Stimulated activated CD4-positive, alpha-beta T cell treated with anti-CD3 and anti-CD28 coated beads, Interleukin-12 subunit alpha, Interleukin-12 subunit beta, amount 100 ng/mL, for 24 hours (primary cell): ENCODE measurements at places on chromosomes 3 and 15.
A peak's percentile ranks its signal among the peaks of the same experiment; 100 is the strongest.

- no peak for DNase-seq
Measured at GRCh38 chr3:197289726-197290125, 8.7 kb downstream of the DLG1 start.

DNA sequence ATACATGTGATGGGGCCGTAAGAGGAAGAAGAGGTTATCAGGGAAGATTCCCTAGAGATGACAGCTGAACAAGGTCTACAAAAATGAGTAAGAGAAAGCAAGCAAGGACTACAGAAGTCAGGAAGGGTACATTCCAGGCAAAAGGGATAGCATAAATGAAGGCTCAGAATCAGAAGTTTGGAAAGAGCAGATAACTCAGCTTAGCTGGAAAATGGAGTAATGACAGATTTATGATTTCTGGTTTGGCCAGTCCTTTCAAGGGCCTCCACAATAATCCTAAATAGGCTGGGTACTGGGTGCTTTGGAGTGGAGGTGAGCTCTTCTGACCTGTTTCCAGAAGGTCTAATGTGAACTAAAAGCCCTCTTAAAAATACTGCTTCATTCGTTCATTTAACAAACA, 110.7 kb downstream of the MYO5A start:
- no peak for DNase-seq

DNA sequence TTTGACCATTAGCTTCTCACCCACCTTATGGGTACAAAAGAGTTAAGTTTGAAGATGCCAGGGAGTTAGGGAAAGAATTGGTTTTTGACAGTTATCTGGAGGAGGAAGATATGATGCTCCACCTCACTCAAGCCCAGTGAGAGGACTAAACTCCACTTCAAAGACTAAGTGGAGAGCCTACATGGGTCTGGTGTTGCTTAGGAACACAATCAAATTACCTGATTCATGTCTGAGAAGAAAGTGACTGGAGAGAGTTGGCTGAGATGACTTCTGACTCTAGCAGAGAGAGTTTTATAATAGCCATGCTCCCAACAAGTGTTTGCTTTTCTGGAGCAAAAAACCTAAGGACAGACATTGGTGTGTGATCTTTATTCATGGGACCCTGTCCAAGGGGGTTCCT, 43.3 kb downstream of the SUCNR1 start:
- DNase-seq: no peak

GRCh38 chr3:60461267-60461666, 790.0 kb downstream of the FHIT start:
- no peak for DNase-seq

GRCh38 chr3:53715815-53716483, 130.3 kb downstream of the CHDH start:
- no peak for DNase-seq

DNA sequence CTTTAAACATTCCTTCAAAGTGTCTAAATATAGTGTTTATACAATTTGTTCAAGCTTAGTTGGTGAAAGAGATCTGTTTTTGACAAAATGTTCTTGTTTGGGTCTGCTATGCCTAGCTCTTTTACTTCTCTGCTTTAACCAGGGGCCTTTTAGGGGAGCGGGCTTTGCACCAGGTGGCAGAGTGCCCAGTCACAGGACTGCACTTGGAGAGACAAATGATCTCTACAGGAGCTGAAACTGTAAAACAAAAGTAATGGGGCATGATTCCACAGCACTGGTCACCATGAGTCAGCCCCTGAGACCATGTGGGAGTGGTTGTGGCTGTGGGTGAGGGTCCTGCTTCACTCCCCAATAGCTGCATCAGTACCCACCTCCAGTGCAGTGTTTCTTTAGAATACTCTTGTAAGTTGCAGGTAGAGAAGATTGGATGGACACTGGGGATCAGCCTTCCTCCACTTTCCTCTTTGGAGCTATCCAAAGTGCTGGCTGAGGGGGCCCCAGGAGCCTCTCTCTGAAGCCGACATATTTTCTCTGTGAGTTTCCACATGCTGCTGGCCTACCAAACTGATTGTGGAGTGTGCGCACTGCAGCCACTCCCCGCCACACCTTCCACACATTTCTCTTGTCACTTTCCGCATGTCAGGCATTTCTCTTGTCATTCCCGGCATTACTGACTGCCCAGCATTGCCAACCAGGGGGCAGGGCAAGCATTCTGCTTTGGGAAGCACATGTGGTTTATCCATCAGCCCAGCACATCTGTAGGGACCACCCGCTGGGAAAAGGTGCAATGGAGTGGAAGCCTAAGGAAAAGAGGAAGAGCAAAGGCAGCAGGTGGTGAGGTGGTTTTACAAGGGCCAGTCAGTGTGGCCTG, 110.0 kb downstream of the EPHB1 start:
- no peak for DNase-seq

- no peak for DNase-seq
Measured at GRCh38 chr3:144816323-144816722, 844.7 kb downstream of the DIPK2A start.

GRCh38 chr15:88995449-88995848, 82.3 kb upstream of the MFGE8 start:
- DNase-seq: no peak

DNA sequence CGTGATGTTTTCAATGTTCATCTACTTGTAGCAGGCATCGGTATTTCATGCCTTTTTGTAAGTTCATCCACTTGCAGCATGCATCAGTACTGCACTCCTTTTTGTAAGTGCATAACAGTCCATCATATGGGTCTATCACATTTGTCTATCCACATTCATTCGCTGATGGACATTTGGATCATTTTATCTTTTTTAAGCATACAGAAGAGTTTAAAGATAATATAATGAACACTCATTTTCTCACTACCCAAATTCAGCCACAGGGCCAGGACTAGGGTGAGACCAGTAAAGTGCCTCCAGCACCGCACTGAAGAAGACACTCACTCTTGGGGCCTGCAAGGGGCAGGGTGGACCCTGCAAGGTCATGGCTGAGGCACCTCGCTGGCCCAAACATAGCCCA, 309.6 kb downstream of the UACA start:
- no peak for DNase-seq

GRCh38 chr3:27578032-27578431, 93.8 kb upstream of the SLC4A7 start:
- DNase-seq: no peak

DNA sequence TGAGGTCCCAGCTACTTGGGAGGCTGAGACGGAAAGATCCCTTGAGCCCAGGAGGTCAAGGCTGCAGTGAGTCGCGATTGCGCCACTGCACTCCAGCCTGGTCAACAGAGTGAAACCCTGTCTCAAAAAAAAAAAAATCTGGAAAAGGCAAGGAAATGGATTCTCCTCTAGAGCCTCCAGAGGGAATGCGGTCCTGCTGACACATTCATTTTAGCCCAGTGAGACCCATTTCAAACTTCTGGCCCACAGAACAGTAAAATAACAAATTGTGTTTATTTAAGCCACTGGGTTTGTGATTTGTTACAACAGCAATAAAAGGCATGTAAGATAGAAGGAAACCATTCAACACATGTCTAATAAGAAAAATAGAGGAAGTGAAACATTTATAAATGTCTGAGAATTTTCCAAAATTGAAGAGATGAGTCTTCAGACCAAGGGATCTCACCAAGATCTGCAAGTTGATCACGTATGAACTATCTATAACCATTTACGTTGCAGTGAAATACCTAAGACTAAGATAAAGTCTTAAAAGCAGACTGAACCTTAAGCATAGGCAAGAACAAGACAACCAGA, at the start of gene HTR3E:
Gene HTR3E, plus strand, starts transcription at position 254 of the 573 bp plus-strand sequence. CDS start 466 bp downstream, outside the sequence.
- DNase-seq: no peak

GRCh38 chr3:111045564-111045963, 26.1 kb upstream of the NECTIN3 start:
- no peak for DNase-seq

DNA sequence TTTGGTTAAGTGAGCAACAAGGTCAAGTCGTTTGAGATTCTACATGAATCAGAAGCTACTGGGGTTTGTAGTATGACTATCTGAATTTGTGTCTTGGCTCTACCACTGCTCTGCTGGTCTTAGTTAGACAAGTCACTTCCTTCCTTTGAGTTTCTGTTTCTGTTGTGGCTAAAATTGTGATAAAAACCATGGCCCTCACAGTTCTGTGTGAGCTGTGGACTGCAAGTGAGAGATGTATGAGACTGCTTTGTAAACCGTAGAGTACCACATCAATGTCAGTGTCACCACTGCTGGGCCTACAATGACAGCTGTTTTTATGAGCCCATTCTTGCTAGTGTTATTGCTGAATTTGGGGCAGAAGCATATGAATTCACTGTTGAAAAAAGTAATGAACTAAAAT, 32.7 kb downstream of the RARB start:
- DNase-seq: no peak

DNA sequence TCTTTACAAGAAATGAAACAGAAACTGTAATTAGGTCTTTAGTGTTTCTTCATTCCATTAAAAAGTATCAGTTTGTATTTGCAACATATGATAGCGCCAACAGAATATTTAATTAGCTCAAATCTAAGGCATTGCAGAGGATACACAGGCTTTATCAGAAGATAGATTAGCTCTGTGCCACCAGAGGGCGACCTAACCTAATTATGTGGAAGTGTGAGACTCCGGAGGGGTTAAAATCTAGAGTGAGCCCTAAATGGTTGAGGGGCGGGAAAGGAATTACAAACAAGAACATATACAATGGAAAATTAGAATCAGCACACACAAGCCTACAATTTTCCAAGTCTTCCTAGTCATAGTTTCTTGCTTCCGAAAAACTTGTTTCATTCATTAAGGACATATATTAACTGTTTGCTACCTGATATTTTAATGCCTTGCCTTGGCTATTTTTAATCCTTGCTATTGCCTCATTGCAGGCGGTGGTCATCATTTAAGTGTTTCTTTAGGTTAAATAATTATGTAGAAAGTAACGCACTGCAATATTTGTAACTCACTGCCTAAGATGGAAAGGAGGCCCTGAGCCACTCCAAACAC, 18.0 kb upstream of the RYR3 start:
- peak; percentile 7 for DNase-seq

GRCh38 chr3:45507820-45508317, 86.7 kb upstream of the LIMD1 start:
- no peak for DNase-seq

DNA sequence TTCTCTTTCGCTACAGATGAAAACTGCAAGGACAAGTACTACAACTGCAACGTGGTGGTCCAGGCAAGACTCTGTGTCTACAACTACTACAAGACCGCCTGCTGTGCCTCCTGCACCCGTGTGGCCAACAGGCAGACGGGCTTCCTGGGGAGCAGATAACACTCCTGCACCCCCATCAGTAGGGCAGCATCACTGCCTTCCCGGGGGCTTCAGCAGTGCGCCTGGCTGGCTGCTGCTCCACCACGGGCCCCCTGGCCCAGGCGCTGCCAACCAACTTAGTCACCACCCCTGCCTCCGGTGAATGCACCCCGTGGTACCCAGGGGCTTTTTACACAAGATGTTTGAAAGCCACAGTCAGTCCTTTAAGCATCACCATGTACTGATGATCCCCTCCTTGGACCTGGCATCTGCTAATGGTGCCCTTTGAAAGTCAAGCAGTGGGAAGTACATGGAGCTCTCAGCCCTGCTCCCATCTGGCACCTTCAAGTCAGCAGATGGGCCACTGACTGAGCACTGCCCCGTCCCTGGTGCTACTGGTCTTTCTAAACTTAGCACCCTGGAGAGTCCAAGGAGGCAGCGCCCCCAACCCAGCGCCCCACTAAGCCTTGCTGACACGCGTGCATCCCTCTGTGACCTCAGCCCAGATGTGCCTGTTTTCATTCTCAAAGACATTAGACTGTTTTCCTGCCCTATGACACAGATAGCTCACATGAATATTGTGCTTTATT, 33.0 kb upstream of the NR2E3 start:
- DNase-seq: no peak

GRCh38 chr3:137020315-137020714, 62.5 kb downstream of the IL20RB start:
- no peak for DNase-seq

DNA sequence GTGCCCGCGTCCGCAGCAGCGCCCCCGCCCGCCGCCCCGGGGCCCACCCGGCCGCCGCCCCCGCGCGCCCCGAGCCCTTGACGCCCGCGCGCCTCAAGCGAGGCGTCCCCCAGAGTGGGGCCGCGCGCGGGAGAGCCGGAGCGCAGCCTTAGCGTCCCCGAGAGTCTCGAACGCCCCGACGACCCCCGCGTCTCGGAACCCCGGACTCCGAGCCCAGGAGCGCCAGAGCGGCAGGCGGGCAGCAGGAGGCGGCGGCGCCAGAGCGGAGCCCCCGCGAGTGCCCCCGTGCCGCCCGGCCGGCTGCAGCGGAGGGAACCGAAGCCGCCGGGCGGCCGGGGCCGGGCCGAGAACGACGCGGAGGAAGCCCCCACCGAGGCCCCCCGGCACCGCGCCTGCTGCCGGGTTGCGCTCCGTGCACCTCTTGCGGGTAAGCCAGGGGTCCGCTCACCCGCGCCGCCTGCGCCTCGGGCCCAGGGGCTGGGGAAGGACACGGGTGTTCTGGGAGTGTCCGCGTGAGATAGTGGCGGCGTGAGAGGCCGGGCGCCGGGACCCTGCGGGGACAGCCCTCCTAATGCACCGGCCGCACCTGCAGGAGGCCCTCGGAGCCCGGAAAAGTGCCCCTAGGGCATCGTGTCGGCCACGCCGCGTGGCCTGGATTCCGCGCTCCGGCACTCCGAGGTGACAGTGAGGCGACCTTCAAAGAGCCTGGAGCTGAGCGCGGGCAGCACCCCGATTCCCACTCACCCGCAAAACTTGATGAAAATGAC, 52.0 kb upstream of the ULK4 start:
- no peak for DNase-seq

GRCh38 chr3:13149330-13150108, 76.3 kb upstream of the IQSEC1 start:
- no peak for DNase-seq

DNA sequence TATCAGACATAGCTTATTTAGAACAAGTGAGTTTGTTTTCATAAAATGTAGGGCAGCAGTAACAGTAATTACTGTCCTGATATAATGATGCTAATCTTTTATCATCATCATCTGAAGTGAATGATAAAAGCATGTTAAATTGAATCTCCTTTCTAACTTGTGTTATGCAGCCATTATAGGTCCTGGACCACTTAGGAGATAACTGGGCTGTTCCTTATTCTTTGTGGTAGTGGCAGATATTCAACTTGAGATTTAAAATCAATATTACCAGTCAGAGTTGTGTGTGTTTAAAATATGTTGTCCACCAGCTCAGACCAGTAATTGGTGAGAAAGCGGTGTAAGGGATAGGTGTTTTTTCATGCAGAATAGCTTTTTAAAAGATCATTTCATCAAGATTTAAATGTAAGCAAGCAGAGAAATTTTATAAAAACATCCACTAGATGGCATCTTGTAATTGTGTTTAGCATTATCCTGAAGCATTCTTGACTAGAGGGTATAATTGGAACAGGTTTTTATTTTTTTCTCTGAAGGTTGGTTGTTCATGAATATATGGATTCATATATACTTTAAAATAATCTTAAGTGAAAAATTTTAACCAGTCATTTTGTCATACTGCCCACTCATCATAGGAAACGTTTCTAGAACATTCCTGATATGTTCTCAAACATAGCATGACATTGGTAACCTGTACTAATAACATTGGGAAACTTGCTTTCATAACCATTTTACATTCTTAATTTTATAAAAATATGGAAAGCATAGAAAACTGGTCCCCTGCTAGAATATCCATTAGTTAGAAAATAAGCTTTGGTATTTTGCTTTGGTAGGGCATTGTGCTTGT, 153.9 kb downstream of the BBX start:
- DNase-seq: no peak

GRCh38 chr3:46470831-46471230, 6.1 kb upstream of the LTF start:
- no peak for DNase-seq
